Umbilical cord (tissue), 2 donors: ENCODE measurements at places on chromosomes 4 and X.

- peak; percentile 28 for DNase-seq
Observed at GRCh38 chr4:166277853-166278252, 404.8 kb downstream of the TLL1 start.

- no peak for DNase-seq
Observed at GRCh38 chr4:73703320-73703719, 37.0 kb upstream of the CXCL8 start.

DNA sequence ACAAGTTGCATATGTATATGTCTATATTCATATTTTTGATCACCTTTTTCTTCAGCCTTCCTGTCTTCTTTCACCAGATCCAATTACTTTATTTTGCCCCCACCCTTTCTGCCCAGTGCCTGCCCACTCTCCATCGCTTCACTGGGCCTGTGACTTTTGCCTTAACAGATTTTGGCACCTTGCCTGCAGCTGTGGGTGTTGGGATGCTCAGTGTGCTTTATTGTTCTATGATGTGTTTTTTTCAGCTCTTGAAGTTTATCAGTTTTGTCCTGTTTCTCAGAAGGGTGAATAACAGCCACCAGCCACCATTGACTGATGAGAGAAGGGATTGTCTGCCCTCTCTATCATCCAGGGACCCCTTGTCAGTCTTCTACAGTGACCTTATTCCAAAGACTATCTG is 77.2 kb upstream of the GALNT7 start:
- DNase-seq, result no peak

GRCh38 chrX:23792861-23793553 is 10.0 kb downstream of the SAT1 start:
- DNase-seq, result no peak

DNA sequence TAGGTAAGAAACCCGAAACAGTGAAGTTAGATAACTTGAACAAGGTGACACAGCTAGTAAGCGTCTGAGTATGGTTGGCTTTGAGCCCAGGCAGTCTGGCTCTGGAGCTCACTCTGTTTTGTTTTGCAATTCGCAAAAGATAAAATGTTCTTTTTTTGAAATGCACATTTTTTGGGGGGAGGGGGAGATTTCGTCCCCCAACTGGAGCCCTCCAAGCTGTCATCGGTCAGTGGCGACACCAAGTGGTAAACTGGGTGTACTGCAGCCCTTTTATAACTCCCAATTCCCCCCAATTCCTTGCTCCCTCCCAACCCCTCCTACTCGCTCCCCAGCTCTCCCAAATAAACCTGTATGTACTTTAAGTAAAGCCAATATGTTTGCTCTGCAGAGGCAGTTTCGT is 2.8 kb upstream of the CLCN5 start:
- DNase-seq, result peak; percentile 68

- DNase-seq, result no peak
Observed at GRCh38 chr4:13174001-13174400, 310.1 kb downstream of the RAB28 start.

DNA sequence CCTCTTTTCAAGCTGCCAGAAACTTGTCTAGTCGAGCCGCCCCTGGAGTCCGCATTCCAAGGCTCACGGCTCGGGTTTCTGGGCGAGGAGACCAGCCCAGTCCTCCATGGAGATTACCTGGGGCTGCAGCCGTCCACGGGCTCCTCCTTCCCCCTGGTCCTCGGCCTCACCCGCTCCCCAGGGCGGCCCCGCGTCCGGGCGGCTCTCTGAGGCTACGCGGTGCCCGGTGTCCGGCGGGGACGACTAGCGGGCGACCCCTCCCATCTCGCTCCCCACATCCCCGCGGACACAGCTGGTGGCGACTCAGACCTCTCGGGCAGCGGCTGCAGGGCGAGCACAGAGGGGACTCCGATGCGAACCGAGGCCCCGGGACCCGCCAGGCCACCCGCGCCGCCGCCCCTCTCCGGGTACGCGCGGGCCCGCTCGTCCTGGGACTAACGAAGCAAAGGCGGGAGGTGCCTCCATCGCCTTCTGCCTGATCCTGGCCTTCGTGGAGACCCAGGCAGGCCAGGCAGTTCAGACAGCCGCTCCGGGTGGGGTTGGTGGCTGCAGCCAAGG is 159.4 kb downstream of the TRAM1L1 start:
- peak; percentile 64 for DNase-seq

DNA sequence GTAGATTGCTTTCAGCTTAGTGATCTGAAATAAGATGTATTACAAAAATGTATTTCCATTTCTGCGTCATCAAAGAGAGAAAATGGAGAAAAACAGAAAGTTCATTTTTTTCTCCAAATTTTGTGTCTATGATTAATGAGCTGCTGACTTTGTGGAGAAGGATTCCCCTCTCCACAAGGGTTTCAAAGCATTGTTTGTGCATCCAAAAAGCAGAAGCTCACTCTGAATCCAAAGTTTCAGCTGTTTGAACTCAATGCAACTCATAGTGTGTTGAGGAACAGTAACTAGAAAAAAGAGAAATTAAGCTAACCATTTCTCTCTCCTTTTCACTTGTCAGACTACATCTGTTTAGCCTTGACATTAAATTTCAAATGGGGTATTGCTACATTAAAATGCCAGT is 62.9 kb upstream of the SLC7A11 start:
- DNase-seq, result no peak

GRCh38 chr4:67087897-67088296 is 457.4 kb downstream of the CENPC start:
- no peak for DNase-seq

DNA sequence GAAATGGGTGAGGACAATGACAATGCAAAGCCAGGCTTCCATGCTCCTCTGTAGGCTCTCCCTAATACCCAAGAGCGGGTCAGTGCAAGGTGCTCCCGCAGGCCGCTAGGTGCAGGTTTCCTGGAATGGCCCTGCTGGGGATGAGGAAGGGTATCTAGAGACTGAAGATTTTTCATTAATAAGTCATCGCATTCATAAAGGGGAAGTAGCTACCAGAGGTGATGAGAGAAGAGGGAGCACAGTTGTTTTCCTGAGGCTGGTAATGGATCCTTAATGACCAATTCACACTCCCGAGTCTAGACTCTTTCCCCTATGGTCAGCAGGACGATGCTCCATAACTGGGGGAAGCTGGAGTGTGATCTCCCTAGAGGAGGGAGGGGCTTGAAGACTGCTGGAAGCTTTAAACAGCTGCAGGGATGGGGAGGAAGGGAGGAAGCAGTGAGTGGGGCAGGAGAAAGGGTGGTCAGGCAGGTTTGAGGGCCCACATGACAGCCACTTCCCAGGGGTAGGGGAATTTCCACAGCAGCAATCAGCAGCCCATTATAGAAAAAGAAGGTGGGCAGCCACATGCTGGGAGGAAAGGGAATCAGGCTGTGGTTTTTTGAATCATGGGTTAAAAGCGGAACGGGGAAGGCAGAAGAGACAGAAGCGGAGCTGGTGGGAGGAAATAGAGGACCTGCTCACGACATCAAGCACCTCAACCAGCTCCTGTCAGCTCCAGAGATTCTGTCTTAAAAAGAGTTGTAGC is 10.2 kb upstream of the ATP6AP2 start:
- peak; percentile 6 for DNase-seq

DNA sequence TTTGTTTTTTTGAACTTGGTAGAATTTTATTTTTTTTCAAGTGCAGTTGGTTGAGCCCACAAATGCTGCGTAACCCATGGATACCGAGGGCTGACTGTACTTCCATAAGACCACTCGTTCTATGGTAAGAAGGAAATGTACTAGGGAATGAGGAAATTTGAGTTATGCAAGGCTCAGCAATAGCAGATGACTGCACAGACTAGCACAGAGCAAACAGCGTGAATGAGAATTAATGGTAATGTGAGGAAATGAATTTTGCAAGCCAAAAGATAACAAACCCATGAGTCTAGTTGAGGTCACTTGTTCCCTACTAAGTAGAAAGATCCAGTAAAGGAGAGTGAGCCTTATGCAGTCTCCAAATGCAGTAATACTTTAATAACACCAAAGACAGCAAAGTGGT is 17.4 kb downstream of the GSPT2 start:
- no peak for DNase-seq

DNA sequence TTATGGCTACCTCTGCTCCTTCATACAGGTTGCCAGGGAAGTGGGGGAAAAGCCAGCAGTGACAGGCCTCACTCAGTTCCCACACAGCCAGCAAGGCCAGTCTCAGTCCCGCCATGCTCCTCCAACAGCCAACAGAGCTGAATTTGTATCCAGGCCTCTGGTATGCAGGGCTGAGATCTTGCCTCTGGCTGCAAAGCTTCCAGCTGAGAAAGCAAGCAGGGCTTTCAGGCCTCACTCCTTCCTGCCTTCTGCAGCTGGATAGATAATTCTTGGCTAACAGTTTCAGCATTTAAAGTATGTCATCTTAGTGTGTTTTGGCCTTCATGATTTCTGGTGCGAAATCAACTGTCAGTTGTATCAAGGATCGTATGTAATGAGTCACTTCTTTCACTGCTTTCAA is 103.6 kb downstream of the GNL3L start:
- DNase-seq, result peak; percentile 1

DNA sequence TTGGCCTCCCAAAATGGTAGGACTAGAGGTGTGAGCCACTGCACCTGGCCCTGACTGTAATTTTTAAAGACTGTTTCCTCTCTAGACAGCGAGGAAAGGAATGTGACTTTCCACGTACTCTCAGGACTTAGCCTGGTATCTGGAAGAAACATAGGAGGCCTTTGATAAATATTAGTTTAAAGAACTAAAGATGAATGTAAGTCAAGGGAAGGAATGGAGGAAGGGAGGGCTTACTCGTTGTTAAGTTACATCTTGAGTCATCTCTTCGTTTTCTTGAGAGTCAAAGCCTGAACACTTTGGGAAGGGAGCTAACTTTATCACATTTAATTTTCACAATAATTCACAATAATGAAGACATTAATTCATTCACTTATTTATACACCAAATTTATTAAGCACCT is 7.2 kb upstream of the LNX1 start:
- DNase-seq, result no peak

- no peak for DNase-seq
Observed at GRCh38 chrX:66915893-66916292, 277.0 kb upstream of the EDA2R start.

DNA sequence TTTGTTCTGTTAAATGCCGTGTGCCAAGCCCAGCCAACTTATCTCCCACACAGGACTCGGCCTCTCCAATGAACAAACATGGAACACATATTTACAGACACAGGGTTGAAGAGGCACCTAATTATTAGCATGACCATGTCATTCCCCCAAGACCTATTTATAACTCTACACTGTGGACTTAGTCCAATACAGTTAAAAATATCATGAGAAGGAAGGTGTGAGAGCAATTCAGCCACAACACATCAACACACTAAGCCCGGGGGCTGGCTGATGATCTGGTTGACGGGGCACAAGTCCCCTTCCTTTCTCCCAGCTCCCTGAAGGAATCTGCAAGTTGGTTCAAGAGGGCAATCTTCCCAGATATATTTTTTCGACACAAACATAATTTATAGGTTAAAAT is 28.1 kb downstream of the MANBA start:
- DNase-seq, result no peak

DNA sequence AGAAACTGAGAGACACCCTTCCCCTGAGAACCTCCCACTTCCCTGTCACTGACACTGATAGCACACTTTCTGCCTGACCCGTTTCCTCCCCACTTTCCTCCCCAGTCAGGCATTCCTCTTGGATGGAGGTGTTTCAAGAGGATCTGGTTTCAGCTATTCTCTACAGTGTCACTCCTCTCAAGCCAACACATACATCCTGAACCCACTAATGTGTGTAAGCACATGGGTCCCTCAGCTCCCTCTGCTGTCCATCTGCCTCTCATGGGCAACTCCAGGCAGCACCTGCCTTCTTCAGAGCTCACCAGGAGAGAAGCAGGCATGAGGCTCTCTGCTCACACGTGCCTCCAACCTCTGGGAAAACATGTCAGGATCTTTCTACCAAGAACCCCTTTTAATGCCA is 207.6 kb downstream of the NAF1 start:
- no peak for DNase-seq

GRCh38 chr4:7661846-7662506 is 227.2 kb upstream of the PSAPL1 start:
- DNase-seq, result no peak

GRCh38 chr4:84312426-84313012 is 186.6 kb downstream of the NKX6-1 start:
- no peak for DNase-seq

- no peak for DNase-seq
Observed at GRCh38 chrX:67734111-67734753, 190.4 kb downstream of the AR start.

DNA sequence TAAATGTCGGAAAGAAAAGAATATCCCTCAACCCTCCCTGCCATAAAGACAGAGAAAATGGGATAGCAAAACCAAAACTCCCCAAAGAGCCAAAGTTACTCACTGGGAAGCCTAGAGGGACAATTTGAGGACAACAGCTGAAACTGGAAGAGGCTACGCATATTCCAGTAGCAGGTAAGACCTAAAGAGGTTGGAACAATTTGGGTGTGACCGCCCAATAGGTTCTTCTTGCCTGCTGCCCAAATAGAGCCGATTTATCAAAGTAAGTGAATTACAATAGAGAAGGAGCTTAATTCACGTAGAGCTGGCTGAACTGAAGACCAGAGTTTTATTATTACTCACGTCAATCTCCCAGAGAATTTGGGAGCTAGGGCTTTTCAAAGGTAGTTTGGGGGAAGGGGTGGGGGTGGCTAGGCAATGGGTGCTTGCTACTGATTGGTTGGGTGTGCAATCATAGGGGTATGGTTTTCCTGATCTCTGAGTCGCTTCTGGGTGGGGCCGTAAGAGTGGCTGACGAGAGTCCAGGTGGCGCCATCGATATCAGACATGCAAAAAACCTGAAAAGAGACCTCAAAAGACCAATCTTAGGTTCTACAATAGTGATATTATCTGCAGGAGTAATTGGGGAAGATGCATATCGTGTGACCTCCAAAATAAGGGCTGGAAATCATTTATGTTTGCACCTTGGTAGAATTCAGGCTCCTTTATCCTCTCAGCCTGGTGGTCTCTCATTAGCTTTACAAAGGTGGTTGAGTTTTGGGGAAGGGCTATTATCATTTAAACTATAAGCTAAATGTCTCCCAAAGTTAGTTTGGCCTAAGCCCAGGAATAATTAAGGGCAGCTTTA is 39.0 kb upstream of the SLC7A3 start:
- no peak for DNase-seq
